ENCODE measurements at places on chromosomes 2 and 18.

DNA sequence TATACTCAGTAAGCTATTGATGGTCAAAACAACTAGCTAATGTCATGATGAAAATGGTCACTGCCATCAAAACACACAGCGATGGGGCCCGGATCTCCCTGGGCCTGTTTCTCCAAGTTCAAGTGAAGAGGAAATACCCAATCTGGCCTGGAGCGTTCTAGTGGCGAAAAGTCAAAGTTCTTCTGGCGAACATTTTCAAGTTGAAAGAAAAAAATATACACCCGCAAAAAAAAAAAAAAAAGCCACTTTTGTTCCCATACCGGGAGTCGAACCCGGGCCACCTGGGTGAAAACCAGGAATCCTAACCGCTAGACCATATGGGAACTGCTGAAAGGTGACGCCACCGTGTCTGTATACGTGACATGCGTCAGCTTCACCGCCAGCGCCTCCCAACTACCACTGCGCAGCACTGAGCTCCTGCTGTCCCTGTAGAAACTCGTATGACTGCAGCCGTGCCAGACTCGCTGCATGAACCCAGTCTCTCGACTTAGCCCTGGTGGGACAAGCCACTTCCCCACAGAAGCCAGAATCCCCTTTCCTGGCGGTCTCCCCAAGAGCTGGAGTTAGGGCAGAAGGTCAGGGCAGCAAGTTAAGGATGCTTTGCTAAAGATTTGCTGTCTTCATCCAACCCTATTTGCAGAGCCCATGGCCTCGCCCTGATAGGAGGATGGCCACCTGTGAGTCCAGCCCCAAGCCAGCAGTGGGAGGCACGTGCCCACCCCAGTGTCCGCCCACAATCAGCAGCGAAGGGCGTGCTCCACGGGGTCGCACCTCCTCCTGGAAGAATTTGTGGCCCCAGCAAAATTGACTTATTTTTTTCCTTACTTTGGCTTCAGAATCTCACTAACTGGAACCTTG is 5.6 kb upstream of the IMP4 start:
- DNase-seq, result no peak

DNA sequence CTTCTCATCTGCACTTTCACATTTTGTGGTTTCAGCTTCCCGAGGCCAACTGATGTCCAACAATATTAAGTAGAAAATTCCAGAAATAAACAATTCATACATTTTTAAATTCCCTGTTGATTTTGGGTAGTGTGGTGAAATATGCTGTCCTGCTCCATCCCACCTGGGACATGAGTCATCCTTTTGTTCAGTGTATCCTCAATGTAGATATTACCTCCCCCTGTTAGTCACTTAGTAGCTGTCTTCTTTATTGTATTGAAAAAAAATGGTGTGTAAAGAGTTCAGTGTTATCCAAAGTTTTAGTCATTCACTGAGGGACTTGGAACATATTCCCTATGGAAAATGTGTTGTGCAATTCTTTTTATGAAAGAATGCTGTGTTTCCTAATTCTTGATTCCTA is 348.1 kb downstream of the SOCS6 start:
- no peak for DNase-seq

DNA sequence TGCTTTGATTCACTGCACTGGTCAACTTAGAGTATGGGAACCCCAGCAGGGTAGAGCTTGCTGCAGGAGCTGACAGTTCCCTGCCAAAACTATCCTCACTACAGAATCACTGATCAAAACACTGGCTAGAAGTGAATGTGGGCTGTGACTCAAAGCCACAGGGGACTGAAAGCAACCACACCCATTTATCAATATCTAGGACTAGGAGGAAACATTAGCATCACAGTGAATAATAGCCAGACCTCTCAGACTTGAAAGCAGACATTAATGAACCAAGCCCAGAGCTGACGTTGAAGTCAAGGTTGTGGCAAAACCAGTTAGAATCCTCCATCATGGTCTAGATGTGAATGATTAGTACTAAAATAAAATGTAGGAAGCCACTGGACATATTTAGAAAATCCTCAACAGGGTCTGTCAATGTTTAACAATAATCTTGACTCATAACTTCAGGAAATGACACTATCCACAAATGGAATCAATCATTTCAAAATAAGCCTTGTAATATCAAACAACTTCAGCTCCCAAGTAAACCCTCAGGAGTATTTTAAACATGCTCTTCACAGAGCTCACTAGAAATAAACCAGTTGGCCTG is 131.4 kb downstream of the CDH20 start:
- no peak for DNase-seq

DNA sequence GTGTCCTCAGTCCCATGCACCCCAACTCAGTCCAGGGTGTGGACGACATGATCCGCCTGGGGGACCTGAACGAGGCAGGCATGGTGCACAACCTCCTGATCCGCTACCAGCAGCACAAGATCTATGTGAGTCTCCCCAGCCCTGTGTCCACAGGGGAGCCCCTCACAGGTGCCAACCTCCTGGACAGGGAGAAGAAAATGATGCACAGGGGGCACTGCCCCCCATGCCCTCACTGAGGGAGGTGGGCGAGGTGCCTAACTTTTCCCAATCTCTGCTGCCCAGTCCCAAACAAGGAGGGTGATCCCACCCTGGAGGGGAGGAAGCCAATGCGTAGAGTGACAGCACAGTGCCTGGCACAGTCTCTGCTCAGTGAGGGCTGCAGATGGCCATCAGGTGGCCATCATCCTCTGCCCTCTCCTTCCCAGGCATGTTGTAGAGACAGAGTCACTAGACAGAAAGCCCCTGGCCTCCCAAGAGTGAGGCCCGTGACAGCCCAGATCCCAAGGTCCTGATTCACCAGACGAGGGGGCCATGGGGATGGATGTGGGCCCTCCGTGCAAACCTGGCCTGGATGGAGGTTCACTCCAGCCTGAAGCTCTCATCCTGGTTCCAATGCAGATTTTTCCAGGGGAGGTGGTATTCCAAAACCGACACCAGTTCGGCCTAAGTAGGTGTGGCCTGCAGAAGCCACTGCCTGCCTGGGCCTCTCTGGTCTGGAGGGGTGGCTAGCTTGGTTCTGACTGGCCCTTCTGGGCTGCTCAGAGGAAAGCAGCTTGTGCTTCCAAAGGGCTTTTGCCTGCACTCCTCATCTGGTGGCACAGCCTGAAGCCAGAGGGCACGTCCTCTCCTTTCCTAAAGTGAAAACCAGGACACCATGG is 30.0 kb downstream of the MYO7B start:
- DNase-seq, result no peak

DNA sequence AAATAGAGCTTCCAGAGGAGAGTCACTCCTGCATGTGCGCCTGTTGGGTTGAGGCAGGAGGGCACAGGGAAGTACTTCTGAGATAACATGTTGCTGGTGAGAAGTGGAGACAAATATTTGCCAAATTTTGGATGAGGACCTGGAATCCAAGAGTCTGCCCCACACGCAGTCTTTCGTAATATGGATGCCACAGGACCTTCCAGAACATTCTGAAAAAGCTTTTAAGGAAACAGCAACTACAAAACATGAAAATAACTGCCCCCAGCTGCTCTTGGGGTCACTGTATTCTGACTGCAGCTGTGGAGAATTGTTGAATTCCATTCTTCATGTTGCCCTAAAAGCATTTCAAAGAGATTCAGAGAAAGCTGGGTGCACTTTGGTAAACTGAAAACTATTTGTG is 227.5 kb downstream of the C1D start:
- DNase-seq, result no peak

DNA sequence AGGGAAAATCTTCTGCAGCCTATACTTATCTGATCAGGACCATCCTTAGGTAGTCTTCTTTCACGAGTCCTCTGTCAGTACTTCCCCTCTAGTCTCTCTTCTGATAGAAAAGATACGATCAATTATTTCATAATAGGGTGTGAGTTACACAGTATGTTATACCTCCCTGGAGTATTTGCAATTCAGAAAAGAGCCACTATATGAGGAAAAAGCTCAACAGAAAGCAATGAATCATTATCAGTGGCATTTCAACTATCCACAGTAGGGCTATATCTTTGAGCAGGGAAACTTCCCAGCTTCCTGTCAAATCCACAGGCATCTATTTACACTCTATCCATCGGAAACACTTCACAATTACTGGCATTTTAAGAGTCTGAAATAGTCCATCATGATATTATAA is 105.3 kb upstream of the ACVR2A start:
- DNase-seq, result no peak

- DNase-seq, result no peak
Observed at GRCh38 chr18:8081872-8082553, 514.9 kb downstream of the PTPRM start.

DNA sequence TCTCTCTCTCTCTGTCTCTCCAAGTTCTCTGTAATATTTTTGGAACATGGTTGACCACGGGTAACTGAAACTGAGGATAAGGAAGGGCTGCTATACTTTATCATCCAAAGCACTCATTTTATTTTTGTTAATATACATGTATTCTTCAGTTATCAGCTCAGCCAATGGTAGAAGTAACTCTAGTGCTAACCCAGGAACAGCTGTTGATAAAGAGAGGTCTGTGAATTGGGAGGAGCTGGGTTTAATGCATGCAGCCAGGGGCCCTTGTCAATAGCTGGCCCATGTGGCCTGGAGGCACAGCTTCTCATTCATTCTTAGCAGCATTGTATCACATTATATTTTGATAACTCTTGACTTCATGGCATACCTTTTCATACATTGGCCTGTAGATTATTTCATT is 401.6 kb downstream of the EPHA4 start:
- DNase-seq, result no peak

DNA sequence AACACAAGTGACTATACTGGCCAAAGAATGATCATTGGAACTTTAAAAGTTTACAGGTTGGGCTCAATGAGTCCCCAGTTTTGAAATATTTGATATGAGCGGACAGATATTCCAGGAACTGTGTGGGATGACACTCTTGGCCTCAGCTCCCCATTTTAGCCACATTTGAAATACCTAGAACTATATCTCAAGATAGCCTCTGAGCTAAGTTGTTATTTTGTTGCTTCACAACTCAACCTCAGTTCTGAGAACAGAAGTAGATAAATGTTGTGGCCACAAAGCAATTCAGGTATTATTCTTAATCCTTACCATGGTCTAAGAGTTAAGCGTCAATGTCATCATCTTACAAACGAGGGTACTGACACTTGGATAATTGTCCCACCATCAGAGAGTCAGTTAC is 172.2 kb upstream of the SETBP1 start:
- DNase-seq, result no peak

GRCh38 chr18:8329186-8329771 is 280.0 kb upstream of the RAB12 start:
- no peak for DNase-seq

GRCh38 chr2:37648331-37649011 is 23.0 kb downstream of the CDC42EP3 start:
- DNase-seq, result peak; percentile 21

DNA sequence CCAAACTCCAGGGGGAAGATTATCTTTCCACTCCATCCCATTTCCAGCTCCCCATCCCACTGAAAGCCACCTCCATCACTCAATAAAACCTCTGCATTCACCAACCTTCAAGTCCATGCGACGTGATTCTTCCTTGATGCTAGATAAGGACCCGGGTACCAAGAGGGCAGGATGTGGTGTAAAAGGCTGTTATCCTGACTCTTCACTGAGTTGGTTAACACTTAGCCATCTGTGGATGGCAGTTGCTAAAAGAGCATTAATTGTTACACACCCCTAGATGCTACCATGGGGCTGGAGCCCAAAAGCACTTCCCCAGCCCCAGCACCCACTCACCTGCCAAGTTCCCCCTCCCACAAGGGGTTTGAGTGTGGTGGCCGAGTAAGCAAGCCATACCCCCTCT is 53.4 kb upstream of the DPP10 start:
- DNase-seq, result no peak

DNA sequence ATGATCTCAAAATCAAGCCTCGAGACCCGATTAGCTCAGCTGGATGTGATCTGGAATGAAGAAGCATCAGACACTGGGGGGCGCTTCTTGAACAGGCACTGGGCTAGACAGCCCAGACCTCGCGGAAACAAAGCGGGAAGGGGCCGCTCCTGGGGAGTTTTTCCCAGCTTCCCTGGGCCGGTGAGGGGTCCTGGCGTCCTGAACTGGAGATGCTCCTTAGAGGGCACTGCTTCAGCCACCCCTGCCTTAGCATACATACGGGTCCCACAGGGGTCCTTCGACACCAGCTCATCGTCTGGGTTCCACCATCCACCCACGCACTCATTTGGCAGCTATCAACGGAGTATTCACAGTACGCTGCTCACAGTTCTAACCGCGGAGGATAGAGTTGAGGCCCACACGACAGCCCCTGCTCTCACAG is 146.7 kb downstream of the TSN start:
- no peak for DNase-seq

DNA sequence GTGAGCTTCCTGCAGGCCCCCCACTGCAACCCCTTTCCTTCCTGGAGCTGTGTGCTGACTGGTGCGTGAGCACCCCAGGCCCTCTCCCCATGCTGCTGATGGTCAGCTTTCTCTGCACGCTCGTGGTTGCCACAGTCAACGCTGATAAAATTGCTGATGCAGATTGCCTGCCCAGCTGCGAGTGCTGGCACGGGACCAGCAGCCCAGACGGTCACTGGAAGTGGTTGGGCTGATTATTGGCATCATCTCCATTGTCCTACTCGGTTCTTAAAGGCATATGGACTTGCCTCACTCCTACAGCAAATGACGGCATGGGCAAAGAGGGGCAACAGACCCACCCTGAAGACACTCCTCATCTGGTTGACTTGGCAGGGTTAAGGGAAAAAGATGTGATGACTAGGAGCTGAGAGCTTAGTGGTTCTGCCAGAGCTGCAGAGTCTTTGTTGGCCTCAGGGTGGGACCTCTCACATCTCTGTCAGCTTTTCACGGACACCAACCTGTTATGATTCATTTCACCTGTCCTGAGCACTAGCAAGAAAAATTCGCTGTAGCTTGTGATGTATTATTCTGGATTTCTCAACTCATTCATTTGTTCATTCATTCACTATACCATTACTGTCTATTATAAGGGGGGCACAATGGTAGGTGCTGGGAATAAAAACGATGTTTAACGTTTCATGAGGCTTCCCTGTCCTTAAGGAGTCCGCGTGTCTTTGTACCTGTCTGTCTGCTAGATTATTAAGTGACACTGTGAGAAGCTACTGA is 38.4 kb downstream of the PAX8 start:
- no peak for DNase-seq

DNA sequence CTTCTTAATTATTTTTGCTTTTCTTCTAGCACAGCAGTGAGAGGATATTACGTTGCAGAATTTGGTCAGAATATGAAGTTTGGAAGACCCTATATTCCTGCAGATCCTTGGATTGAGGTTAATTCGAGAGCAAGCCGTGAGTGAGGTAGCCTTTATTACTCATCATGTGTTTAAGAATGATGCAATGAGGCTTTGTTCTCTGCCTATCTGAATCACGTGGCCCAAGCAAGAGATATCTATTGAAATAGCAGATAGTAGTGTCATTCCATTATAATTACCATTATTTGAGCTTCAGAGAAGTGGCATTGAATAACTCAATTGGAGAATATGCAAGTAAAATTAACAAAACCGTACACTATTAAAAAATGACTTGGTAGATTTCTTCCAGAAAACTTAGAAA is 641.1 kb downstream of the TMEM182 start:
- no peak for DNase-seq

GRCh38 chr2:27184115-27184514 is 27.7 kb upstream of the ATRAID start:
- no peak for DNase-seq

- DNase-seq, result no peak
Observed at GRCh38 chr18:77164763-77165485, 32.3 kb upstream of the MBP start.

- no peak for DNase-seq
Observed at GRCh38 chr2:178197791-178198190, 3.5 kb downstream of the OSBPL6 start.
